ENCODE measurements at places on chromosomes 11 and 22. TPM values are rescaled to one million over a fixed set of nuclear protein-coding genes. Genes with fewer than 3 reads are reported as not detected.
A peak's percentile ranks its signal among the peaks of the same experiment; 100 is the strongest.

- DNase-seq, result no peak
Measured at GRCh38 chr22:38519453-38520250, 13.5 kb upstream of the DDX17 start.

DNA sequence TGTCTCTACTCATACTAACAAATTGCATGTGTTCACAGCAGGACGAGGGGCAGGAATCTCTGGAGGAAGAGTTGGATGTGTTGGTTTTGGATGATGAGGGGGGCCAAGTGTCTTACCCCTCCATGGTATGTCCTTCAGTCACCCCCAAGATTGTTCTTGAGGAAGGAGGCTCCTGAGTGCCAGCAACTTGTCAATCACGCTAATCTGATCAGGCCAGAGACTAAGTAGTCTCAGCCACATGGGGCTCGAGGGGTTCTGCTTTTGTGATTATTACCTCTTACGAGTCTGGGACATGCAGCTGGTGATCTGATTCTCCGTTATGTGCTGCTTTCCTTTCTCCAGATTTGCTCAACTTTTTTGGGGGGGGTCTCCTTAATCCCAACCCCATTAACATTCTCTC is 54.3 kb downstream of the CTNND1 start:
- no peak for DNase-seq

Gene DEPDC7
- 6.0 TPM for total RNA-seq

- no peak for DNase-seq
Measured at GRCh38 chr11:112637876-112638275, 323.3 kb upstream of the NCAM1 start.

Gene SLC17A6
- 0.37 TPM for total RNA-seq

- DNase-seq, result peak; percentile 23
Measured at GRCh38 chr22:27879923-27880322, 39.1 kb downstream of the PITPNB start.

Gene TCN1
- total RNA-seq, result not detected

GRCh38 chr11:102630598-102631448 is 5.7 kb upstream of the MMP20 start:
- no peak for DNase-seq

Gene KCNK4
- total RNA-seq, result 0.14 TPM

- DNase-seq, result peak; percentile 74
Measured at GRCh38 chr11:84384731-84385130, 1098.6 kb upstream of the CCDC90B start.

DNA sequence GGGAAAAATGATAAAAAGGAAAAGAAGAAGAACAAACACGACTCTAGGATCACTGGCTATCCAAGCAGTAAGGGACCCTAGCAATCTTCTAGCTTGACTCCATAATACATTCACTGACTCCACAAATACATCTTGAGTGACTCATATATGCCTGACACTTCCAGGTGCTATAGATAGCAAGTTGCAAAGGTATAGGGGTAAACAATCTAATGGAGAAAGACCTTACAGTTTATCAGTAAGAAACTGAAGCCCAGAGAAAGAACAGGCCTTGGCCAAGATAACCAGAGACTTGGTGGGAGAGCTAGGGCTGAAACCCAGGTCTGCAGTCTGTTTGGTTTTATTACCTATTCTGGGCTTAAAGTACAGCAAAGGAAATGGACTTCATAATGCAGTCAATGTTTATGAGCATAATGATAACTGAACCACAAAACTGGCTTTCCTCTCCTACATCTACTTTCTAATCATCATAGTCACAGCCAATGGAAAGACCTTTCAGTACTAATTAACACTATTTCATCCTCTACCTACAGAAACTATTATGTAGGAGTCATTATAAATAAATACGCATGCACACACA is 19.7 kb upstream of the SLC5A1 start:
- DNase-seq, result no peak

DNA sequence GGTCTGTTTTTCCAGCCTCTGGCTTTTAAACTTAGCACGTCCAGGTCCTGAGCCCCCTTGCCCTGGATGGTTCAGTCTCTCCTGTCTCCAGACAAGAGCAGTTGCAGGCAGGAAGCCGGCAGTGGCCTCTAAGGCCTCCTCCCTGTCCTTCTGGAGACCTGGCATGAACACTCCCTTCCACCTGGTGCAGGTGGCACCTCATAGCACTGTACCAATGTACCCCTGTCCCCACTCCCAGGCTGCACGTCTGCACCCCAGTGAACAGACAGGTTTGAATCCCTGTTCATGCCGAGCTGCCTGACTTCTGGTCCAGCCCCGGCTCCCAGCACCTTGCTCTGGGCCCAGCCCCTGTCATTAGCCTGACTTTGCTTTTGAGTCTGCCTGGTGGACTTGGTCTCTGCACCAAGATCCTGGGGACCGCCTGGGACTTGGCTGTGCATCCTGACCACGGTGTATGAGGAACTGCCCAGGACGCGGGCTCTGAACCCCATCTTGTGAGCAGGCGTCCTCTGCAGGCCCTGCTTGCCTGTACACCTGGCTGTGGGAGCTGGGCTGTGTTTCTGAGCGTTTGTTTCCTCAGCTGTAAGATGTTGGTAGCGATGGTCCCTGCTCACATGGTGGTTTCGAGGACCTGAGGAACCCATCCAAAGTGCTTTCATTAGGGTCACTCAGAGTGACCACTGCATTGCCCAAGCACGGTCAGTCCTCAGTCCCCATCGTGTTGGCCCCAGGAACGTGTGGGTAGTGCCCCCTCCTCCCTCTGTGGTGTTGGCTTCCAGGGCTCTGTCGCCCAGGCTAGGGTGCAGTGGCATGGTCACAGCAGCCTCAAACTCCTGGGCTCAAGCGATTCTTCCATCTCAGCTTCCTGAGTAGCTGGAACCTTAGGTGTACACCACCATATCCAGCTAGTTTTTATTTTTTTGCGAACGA is 75.0 kb upstream of the SHANK2 start:
- DNase-seq, result no peak

DNA sequence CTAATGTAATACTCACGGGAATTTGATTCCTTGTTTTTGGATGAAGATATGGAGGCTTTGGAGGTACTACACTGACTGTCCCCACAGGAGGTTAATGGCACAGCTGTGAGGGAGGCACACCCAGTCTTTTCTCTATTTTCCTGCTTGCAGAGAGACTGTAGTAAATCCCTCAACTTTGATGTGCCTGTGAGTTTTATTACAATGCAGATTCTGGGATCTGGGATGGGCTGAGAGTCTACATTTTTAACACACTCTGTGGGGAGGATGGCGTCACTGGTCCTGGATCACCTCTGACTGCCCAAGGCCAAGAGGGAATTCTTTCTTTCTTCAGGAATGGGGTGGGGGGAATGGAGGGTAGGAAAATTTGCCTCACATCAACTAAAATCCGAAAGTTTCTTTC is 80.2 kb upstream of the NTM start:
- DNase-seq, result no peak

GRCh38 chr11:96324912-96325311 is 18.1 kb downstream of the MAML2 start:
- no peak for DNase-seq

DNA sequence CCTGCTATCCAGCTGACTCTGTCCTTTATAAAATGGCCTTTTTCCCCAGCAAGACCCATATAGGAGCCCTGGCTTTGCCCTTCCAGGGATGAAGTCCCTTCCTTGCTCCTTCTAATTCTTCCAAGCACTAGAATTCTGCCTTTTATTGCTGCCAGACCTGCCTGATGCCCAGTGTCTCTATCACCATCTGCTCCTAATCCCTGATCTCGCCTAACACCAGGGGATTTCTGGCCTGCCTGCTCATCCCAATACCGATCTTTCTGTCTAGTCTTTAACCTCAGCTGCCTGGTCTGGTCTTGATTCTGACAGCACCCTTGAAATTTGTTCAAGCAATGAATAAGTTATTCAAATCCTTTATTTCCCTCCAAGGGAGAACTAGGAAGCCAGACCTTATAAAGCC is 150.2 kb downstream of the SPON1 start:
- peak; percentile 89 for DNase-seq

DNA sequence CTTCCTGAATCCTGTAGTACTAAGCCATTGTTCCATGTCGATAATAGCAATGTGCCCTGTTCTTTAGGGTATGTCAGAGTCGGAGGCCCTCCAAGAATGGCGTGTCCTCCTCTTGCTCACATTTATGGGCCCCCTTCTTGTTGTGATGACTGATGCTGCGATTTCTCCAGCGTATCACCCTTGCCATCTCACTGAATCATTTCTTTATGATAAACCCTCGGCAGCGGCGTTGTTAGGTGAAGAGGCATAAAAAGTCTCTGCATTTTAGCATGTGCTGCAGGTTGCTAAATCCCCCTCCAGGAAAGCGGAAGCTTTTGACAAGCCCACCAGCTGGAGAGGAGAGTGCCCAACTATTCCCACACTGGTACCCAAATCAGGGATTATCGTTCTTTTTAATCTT is 1045.3 kb downstream of the BRD1 start:
- no peak for DNase-seq

DNA sequence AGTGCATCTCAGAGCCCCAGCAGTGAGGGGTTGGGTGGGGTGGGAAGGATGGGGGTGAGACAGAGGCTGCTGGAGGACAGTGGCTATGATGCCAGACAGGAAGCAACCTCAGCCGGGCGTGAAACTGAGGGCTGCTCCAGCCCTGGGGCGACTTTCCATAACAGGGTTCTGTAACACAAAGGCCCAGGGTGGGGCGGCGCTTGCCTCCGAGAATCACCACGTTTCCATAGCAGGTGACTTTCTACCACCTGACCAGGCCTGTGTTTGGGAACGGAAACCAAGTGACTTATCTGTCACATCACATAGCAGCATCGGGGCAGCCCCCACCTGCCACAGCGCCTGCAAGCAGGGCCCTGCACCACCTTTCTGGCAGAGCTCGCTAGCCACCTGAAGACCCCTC is 85.8 kb downstream of the TRMU start:
- no peak for DNase-seq

DNA sequence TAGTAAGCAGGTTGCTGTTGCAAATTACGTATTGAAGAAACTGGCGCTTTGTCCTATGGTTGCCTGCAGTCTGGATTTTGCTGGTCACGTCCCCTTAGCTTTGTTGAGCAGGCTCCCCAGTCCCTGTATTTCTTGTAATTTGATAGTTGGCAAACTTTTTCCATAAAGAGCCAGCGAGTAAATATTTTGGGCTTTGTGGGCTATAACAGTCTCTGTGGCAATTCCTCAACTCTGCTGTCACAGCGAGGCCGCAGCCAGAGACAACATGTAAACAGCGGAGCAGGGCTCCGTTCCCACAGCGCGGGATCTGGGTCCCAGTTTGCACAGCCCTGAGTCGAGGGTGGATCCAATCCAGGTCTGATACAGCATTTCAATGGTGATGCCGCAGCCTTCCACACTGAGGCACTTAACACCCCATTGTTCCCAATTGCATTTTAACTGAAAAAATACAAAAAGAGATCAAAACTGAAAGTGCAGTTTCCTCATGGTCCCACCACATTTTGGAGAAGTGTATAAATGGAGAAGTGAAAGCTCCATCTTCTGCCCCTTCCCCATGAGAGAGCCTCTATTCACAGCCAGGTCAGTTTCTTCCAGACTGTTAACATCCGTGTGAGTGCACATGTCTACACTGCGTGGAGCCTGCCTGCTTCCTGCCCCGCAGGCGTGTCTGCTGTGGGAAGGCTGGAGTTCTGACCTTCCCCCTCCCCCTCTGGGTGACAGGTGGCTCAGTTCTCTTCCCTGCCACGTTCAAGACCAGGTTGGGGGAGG is 89.1 kb downstream of the RPS6KA4 start:
- peak; percentile 72 for DNase-seq

Gene TRAPPC4
- total RNA-seq, result 97.7 TPM

- peak; percentile 57 for DNase-seq
Measured at GRCh38 chr11:63841554-63841953, 2.6 kb downstream of the MARK2 start.

- peak; percentile 84 for DNase-seq
Measured at GRCh38 chr11:127000291-127000968, at the start of gene KIRREL3. Gene KIRREL3 (minus strand): TSS chr11:127000770.

Gene LRRC56
- 0.03 TPM for total RNA-seq

DNA sequence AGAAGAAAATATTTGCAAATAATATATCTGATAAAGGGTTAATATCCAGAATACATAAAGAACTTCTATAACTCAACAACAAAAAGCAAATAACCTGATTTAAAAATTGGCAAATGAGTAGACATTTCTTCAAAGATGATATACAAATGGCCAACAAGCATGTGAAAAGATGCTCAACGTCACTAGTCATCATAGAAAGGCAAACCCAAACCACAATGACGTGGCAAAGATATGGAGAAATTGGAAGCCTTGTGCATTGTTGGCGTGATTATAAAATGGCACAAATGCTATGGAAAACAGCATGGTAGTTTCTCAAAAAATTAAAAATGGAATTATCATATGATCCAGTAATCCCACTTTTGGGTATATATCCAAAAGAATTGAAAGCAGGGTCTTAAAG is 466.3 kb downstream of the TBC1D22A start:
- no peak for DNase-seq

Gene P2RX6
- total RNA-seq, result 1.1 TPM

GRCh38 chr22:48366056-48366455 is 1461.6 kb downstream of the BRD1 start:
- no peak for DNase-seq

Gene OR51E2
- total RNA-seq, result not detected

DNA sequence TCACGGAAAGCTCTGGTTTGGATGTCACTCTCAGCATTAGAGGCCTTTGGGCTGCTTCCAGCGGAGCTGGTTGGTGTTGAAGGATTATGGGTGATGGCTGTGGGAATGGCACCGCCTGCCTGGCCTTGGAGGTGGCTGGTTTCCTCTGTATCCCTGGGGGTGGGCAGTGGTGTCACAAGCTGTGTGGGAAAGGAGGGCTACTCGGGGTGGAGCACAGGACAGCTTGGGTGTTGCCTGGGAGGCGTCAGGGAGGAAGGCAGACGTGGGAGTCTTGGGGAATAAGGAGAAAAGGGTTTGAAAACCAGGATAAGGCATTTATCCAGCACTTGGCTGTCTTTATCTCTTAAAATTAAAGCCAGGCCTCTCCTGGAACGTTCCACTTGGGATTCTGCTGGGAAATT is 71.8 kb downstream of the ADAMTS15 start:
- DNase-seq, result no peak

GRCh38 chr11:46176421-46176820 is 55.2 kb upstream of the PHF21A start:
- no peak for DNase-seq

- no peak for DNase-seq
Measured at GRCh38 chr11:72309074-72309598, 65.2 kb upstream of the PHOX2A start.

DNA sequence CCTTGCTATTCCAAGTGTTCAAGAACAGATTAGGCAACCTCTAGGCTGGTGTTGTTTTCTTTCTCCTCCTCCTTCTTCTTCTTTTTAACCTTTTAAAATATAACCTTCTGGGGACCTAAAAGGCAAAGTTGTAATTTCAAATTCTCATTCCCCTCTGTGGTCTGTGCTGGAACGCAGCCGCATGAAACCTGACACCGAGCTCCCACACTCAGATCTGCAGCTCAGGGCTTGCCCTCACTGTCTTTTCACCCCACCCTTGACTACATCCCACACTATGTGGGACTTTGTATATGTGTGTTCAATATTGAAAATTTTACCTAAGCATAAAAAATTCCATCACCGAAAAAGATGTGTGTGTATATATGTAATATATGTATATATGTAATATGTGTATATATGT is 62.0 kb upstream of the ARHGAP42 start:
- DNase-seq, result no peak

- no peak for DNase-seq
Measured at GRCh38 chr22:39244136-39244495, 666 bp downstream of the PDGFB start.

Data from G401 (cell line).